ENCODE measurements at places on chromosomes 11 and 22. TPM values are rescaled to one million over a fixed set of nuclear protein-coding genes. Genes with fewer than 3 reads are reported as not detected.

PDE3B gene
- total RNA-seq: 0.13 TPM

RCOR2 gene
- total RNA-seq: 0.19 TPM

ATL3 gene
- 87.6 TPM for total RNA-seq

ARHGAP20 gene
- total RNA-seq: 0.16 TPM

MPZL3 gene
- total RNA-seq: 6.0 TPM

SMIM35 gene
- total RNA-seq: not detected

AGBL2 gene
- 0.31 TPM for total RNA-seq

MRPL49 gene
- 50.3 TPM for total RNA-seq

TIMM10B gene
- 21.8 TPM for total RNA-seq

OR10D3 gene
- not detected for total RNA-seq

PGA5 gene
- total RNA-seq: not detected

APLNR gene
- 11.5 TPM for total RNA-seq

GPHA2 gene
- not detected for total RNA-seq

GRIA4 gene
- not detected for total RNA-seq

CADM1 gene
- 0.81 TPM for total RNA-seq

PRODH gene
- not detected for total RNA-seq

CTSW gene
- total RNA-seq: not detected

KDELR3 gene
- 16.7 TPM for total RNA-seq

SLC22A8 gene
- not detected for total RNA-seq

KLHL22 gene
- total RNA-seq: 21.2 TPM

GRAMD1B gene
- total RNA-seq: 1.9 TPM

FAM227A gene
- total RNA-seq: 0.16 TPM

TRIM66 gene
- total RNA-seq: 8.5 TPM

MYOD1 gene
- total RNA-seq: not detected

MRGPRE gene
- total RNA-seq: not detected

DEPDC7 gene
- total RNA-seq: 0.16 TPM

KLHDC7B gene
- not detected for total RNA-seq

MMP12 gene
- not detected for total RNA-seq

PGR gene
- total RNA-seq: under 0.01 TPM
